Effector CD4-positive, alpha-beta T cell (primary cell): ENCODE measurements at places on chromosomes 12 and 14.

DNA sequence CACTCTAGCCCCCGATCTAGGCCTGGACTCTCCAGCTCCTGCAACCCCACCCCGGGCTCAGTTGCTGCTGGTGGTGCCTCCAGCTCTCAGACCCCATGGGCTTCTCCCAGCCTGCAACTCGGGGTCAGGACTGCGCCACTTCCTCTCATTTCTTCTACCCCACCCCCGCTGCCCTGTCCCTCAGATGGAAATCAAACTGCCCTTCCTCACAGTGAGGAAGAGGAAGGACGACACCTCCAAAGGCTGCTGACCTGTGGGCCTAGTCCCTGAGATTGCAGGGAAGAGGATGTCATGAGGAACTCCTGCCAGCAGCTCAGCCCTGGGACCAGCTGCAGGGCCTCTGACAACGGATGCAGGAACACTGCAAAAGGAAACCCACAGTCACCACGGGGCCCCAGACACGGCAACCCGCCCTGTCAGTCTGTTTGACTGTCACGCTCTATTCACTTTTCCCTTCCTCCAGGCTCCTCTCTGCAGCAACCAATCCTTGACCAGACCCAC is 29.3 kb upstream of the PNMA1 start:
- DNase-seq: peak; percentile 41

DNA sequence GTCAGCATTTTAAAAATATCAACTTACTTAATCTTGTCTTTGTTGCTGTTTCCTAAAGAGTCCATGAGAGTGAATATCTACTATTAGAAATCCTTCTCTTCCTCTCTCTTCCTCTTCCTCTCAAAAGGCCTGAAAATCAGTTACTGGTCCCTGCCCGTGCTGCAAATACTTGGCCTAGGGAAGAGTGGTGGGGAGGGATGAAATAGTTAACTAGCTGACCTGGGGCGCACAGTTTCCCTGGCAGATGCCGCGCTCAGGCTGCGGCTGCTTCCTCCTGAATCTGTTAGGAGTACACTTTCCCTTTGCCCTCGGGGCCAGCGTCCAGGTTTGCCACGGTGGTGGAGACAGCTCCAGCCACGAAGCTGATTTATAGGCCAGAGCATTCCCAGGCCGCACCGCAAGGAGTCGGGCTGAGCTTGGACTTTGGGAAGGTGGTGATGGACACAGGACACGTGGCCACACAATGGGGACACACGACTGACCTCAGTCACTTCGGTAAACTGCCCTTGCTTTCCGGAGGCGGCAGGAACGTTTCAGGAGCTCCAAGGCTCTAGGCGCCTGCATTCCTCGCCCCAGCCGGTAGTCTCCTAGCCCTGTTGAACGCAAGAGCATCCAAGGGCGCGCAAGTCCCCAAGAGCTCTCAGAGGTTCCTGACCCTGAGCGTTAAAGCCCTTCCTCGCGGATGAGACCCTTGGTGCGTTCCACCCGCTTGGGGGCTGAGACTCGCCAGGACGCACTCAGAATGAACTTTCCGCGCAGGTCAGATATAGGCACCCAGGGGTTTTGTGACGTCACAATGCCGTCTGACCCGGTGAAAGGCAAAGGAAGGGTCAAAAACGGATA is 7.1 kb upstream of the ASCL1 start:
- DNase-seq: no peak

DNA sequence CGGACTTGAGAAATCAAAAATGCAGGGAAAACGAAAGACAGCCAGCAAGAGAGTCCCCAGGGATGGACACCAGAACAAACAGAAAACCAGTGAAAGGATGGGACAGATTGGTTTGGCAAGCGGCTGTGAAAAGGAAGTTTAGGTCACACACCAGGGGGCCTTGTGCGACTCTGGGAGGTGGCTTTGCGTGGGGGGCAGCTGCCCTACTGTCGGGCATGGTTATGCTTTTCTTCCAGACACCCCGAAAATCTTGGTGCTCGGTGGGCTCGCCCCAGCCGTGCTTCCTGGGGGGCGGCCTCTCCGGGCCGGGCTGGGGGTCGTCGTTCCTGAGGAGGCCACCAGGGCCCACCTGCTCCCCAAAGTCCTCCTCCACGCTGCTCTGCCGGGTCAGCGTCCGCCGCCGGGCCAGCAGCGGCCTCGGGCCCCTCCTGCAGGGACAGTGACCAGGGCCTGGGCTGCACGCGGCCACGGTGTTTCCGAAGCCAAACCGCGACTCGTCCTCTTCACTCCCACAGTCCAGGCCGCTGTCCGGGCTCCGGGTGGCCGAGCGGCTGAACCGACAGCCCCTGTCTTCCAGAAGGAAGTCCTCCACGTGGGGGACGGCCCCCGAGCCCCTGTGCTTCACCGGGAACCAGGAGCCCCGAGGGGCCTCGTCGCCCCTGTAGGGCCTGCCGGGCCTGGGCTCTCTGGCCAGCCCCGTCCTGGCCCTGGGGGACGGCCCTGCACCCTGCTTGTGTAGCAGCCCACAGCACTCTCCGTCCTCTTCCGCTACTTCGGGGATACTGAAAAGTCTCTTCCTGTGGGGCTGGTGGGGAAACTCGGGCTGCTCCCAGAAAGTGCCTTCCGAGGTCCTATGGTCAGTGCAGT is 86.5 kb downstream of the PIWIL1 start:
- DNase-seq: no peak

- DNase-seq: no peak
Measured at GRCh38 chr12:5586201-5586600, 154.3 kb downstream of the NTF3 start.

DNA sequence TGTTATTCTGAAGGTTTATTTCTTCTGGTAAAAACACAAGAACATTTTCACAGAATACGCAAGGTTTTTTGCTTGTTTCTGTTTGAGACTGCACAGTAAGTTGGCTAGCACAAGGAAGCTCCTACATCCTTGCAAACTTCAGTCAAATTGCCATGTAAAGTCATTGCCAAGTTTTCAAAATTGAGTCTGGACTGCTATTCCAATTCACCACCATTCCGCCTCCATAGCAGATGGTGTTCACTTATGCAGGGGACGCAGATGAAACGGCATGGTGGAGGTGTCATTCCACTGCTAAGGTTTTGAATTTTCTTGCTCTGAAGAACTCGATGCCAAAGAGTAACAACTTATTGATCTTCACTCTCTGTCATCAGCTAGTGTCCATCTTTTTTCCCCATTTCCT is 303.9 kb upstream of the SYT1 start:
- DNase-seq: no peak

DNA sequence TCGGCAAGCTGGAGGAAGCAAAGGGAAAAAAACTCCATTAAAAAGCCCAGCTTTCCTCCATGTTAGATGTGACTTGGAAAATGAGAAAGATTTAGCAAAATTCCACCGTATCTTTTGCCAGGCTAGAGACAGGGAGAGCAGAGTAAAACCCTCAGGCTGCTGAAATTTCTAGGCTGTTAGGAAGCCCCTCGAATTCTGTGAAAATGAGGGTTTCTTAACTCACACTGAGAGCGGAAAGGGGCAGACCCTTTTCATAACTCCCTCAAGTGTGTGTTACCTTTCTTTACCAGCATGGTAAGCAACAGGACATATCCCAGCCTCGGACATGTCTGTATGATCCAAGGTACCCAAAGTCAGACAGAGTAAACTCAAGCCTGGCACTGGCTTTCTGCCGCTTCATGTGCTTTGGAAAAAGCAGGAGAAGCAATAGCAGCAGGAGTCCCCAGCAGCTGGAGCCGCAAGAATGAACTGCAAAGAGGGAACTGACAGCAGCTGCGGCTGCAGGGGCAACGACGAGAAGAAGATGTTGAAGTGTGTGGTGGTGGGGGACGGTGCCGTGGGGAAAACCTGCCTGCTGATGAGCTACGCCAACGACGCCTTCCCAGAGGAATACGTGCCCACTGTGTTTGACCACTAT is at the start of gene RHOJ:
Gene RHOJ (plus strand): TSS at position 37 of the 637 bp plus-strand sequence. CDS start 427 bp downstream, at position 464.
- DNase-seq: no peak

DNA sequence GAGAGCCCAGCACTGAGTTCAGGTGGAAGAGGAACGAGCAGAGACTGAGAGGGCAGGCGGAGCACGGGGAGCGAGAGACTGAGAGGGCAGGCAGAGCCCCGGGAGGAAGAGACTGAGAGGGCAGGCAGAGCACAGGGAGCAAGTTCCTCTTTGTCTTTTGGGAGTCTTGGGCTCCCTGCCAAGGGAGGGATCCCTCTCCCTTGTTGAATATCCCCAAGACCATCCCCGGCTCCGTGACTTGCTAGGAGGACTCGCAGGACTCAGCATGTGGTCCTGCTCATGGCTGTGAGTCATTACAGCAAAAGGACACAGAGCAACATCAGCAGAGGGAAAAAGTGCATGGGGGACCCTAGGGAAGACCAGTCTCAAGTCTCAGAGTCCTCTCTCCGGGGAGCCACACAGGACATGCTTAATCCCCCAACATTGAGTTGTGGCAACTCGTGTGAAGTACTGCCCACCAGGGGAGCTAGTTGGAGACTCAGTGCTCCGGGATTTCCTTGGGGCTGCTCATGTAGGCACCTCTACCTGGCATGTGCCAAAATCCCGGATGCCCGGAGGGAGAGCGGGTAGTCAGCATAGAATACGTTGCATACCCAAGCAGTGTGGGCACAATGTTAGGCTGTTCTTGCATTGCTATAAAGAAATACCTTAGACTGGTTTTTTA is 81.0 kb downstream of the CCDC92 start:
- no peak for DNase-seq

GRCh38 chr12:4943938-4944284 is 34.2 kb downstream of the KCNA1 start:
- no peak for DNase-seq

DNA sequence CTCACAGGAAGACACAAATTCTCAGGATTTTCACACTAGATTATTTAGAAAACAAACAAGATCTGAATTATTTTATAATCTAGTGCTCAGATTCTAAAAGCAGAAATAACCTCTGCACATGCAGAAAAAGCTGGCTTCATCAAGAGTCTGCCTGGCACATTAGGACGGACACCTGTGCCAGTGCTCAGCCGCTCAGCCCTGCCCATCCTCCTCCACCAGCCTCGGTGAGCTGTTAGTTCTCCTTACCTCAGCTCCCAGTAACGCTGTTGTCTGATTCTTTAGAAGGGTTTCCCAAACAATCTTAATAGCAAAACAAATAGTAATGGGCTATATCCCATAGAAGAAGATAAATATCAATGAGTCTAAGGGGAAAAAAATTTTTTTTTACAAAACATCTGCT is 27.7 kb downstream of the DUSP16 start:
- DNase-seq: no peak

GRCh38 chr12:7152818-7153217 is 22.6 kb downstream of the CLSTN3 start:
- no peak for DNase-seq

- no peak for DNase-seq
Measured at GRCh38 chr14:101979666-101980065, 15.3 kb downstream of the DYNC1H1 start.

DNA sequence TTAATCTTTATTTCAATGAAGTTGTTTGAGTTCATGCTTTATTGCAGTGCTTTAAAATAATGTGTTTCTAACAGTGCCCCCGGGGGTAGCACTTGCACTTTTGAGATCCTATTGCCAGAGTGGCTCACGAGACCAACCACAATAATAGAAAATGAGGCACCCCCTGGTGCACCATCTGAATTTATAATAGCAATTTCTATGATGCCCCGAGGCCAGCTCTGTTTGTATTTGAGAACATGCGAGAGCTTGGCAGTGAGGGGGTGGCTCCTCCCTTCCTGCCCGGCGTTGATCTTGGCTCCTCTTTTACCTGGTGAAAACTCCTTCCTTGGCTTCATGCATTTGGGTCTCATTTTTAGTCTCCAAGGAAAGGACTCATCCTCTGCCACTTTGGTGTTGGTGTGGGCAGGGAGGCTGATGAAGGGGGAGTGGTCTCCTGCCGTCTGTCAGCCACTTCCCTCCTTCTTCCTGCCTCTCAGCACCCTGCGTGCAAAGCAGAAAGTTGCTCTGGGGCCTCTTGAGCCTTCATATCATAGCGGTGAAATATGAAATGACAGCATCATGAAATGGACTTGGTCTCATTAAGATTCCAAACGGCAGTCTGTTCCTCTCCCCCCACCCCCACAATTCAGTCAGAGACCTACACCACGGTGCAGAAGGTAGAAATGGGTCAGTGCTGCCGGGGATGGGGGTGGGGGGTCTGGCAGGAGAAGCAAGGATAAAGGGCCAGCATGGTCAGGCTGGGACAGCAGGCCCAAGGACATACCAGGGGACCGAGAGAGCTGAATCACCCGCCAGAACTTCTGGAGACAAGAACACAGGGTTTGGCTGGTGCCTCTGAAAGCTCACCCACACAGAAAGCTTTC is 17.7 kb upstream of the NRXN3 start:
- DNase-seq: no peak

- DNase-seq: no peak
Measured at GRCh38 chr12:124082687-124083086, 109.7 kb downstream of the ZNF664 start.

DNA sequence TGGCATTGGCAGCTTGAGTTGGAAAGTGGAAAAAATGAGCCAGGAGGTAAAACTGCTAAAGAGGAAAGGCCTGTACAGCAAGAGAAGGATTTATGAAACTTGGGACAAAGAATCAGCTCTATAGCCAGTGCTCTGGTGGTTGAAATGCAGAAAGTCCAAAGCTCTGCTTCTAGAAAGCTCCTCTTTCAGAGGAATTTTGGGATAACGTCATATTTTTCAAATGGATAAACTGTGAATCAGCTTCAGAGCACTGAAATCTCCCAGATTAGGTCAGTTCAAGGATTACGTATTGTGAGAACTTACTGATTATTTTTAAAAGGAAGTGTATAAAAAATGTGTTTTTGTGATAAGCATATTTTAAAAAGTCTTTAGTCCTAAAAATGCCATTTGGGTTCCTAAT is 203.1 kb upstream of the CNOT2 start:
- DNase-seq: no peak

- no peak for DNase-seq
Measured at GRCh38 chr12:130571089-130571488, 145.0 kb downstream of the RIMBP2 start.

- DNase-seq: no peak
Measured at GRCh38 chr12:72491426-72491825, 219.3 kb downstream of the TRHDE start.

DNA sequence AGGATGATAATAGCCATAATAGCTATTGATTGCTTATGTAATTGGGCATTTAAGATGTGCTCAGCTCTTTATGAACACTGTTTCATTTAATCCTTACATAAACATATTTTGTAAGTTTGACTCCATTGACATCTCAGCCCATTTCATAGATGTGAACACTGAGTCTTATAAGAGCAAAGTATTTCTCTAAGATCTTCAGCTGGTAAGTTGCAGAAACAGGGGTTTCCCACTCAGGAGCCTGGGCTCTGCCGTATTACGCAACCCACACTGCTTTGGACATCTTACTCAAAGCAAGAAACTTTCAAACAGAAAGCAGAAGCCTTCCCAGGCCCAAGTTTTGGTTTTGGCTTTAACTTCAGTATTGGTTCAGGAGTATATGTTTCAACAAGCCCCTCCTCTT is 705.1 kb downstream of the MED13L start:
- DNase-seq: no peak

- no peak for DNase-seq
Measured at GRCh38 chr14:22726012-22726411, 40.5 kb upstream of the OXA1L start.

GRCh38 chr12:112842441-112842840 is 50.9 kb downstream of the RPH3A start:
- DNase-seq: no peak
